ENCODE measurements at places on chromosomes 3 and 15. TPM values are rescaled to one million over a fixed set of nuclear protein-coding genes. Genes with fewer than 3 reads are reported as not detected.

DNA sequence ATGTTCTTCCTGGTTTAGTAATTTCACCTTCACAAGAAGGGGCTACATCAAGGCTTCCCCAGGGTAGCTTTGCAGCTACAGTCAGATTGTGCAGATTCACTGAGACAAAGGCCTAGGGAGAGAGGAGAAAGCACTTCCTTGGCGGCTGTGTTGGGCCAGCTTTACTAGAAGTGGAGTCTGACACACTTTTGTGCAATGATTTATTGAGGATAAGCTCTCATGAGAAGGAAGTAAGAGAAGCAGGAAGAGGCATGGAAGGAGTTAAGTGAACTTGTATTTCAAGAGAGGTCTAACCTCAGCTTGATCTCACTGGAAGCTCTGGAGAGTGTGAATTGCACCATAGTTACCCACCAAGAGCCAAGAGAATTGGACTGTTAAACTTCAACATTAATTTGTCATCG lies 78.9 kb downstream of the TGFBR2 start:
- no peak for DNase-seq
- no peaks in the 10 kb centered on the region for H3K27me3 ChIP-seq
- H3K4me1 ChIP-seq = peaks cover 99% of the 10 kb centered on the region
- peaks cover 83% of the 10 kb centered on the region for H3K36me3 ChIP-seq
- H3K4me3 ChIP-seq = no peak overlapping the region

The FBXW12 gene
- not detected for total RNA-seq

GRCh38 chr15:79868554-79868953 lies 28.3 kb downstream of the MTHFS start:
- H3K4me1 ChIP-seq = peaks cover 24% of the 10 kb centered on the region
- DNase-seq = no peak
- no peak overlapping the region for H3K27ac ChIP-seq

- peaks cover 1% of the 10 kb centered on the region for H3K36me3 ChIP-seq
- H3K4me1 ChIP-seq = peaks cover 37% of the 10 kb centered on the region
- DNase-seq = no peak
- H3K27me3 ChIP-seq = no peaks in the 10 kb centered on the region
- no peak overlapping the region for H3K4me3 ChIP-seq
- peak overlapping the region; percentile 37 for H3K27ac ChIP-seq
These were observed 570.4 kb downstream of the AGBL1 start for GRCh38 chr15:86650094-86650493.

The ALS2CL gene
- 0.10 TPM for total RNA-seq

- no peaks in the 10 kb centered on the region for H3K4me1 ChIP-seq
- H3K36me3 ChIP-seq = no peaks in the 10 kb centered on the region
- no peak overlapping the region for H3K4me3 ChIP-seq
- no peak overlapping the region for H3K27ac ChIP-seq
- no peak for DNase-seq
- H3K27me3 ChIP-seq = peaks cover 3% of the 10 kb centered on the region
These were observed 18.3 kb upstream of the RPL29 start for GRCh38 chr3:52013802-52014598.

DNA sequence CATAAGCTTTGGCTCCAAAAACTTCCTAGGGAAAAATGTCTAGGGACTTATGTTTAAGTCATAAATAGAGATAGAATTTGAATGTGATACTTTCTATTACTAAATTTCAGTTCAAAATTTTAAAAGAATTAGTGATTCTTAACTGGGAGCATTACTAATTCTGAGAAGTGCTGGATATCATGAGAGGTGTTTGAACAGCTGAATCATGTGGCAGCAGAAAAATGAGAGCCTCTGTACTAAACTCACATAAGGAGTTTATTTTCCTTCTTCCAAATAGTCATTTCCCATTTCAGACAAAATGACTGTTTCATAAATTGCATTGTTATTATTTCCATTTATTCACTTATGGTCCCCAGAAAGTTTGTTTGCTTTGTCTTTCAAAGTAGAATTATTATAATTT lies 62.7 kb downstream of the SLMAP start:
- no peak for DNase-seq
- no peak overlapping the region for H3K4me3 ChIP-seq
- H3K27ac ChIP-seq = no peak overlapping the region
- no peaks in the 10 kb centered on the region for H3K36me3 ChIP-seq
